ENCODE measurements at places on chromosomes 16 and 17.

DNA sequence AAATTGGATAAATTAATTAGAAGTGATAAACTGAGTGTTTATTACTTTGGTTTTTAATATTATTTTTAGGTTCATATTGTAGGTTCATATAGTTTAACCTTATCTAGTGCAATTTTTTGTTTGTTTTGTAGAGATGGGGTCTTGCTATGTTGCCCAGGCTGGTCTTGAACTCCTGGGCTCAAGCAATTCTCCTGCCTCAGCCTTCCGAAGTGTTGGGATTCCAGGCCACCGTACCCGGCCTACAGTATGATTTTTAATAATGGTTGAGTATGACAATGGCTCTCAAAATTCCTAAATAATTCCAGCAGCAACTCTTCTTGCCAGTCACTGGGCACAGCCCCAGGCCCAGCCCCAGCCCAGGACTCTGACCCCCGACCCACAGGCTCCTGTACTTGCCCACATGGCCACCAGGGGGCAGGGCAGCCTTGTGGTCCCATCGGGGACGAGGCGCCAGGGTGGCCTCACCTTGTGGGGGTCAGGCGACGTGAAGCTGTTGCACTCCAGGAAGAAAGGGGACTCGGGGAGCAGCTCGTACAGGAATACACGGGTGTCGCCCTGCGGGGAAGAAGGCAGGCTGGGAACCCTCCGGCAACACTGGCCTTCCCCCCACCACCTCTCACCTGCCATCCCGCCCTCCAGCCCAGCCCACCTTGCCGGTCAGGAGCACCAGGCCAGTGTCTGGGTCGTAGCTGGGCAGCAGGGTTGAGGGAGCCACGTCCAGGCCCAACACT lies 7.9 kb upstream of the PAM16 start:
- DNase-seq = no peak

- no peak for DNase-seq
These were observed 11.7 kb downstream of the RHBDL3 start for GRCh38 chr17:32277284-32277683.

- DNase-seq = no peak
These were observed 30.5 kb downstream of the PIK3R6 start for GRCh38 chr17:8836821-8837562.

- DNase-seq = no peak
These were observed 5.9 kb upstream of the UTP6 start for GRCh38 chr17:31907342-31907962.

GRCh38 chr17:77107506-77108433 lies 33.0 kb upstream of the SEC14L1 start:
- no peak for DNase-seq

DNA sequence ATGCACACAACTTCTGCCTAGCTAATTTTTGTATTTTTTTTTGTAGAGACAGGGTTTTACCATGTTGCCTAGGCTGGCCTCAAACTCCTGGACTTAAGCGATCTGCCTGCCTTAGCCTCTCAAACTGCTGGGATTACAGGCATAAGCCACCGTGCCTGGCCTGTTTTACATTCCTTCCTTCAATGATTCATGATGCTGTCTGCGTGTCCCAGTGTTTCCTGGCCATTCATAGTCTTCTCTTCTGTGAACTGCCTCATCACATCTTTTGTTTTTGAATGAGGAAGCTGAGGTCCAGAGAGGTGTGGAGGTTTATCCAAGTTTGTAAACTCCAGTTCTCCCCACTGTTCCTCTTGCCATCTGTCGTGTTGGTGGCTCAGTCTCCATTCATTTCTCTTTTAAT lies 64.5 kb upstream of the MED9 start:
- DNase-seq = no peak

- no peak for DNase-seq
These were observed 9.0 kb downstream of the NOG start for GRCh38 chr17:56602292-56603130.

- DNase-seq = no peak
These were observed 142.3 kb downstream of the PMP22 start for GRCh38 chr17:15122857-15123256.

DNA sequence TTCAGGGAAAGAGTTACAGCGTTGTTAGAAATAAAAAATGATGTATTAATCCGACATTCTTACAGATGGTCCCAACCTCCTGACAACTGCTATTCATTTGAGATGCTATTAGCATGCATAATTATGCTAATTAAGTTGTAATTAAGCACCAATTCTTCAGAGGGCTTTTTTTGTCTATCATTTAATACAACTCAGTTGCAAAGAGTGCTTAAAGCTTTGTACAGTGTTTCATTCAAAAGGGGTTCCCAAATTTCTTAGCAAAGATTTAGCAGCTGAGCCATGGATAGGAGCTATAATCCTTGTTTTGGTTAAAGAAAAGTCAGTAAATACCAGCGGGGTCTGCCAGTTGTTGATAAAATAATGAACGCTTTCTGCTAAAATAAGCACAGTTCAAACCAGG lies 150.7 kb upstream of the DYNLRB2 start:
- no peak for DNase-seq

DNA sequence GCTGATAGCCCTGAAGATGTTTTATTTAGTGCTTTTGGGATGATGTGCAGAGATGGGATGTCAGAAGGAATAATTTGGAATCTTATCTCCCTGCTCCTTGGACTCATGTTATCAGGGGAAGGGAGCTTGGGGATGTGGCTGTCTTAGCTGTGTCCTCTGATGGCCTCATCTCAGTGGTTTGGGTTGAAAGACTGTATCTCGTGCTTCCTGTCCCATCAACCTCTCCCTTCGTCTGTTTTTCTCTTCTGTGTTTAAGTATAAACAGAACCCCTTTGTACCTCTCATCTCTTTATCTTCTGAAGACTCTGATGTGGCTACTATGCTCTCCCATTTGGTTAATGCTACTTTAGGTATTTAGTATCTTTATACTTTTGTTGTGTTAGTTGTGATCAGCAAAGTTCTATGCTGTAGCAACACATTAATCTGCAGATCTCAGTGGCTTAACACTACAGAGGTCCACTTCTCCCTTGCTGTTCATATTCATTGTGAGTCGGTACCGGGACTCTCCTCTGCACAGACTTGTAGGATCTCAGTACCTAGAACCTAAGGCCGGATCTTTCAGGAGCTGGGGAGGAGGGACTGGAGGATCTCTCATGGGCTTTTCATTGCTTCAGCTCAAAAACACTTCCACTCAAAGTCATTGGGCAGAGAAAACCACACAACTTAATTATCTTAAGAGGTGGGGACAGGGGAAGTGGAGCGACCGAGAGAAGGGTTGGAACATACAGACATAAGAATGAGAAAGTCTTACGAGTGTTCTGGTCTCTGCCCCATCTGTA lies 28.8 kb downstream of the PRKCA start:
- DNase-seq = no peak

- DNase-seq = no peak
These were observed 84.1 kb downstream of the TBC1D16 start for GRCh38 chr17:79951361-79952264.

GRCh38 chr17:51322390-51323029 lies 62.2 kb downstream of the UTP18 start:
- DNase-seq = no peak

DNA sequence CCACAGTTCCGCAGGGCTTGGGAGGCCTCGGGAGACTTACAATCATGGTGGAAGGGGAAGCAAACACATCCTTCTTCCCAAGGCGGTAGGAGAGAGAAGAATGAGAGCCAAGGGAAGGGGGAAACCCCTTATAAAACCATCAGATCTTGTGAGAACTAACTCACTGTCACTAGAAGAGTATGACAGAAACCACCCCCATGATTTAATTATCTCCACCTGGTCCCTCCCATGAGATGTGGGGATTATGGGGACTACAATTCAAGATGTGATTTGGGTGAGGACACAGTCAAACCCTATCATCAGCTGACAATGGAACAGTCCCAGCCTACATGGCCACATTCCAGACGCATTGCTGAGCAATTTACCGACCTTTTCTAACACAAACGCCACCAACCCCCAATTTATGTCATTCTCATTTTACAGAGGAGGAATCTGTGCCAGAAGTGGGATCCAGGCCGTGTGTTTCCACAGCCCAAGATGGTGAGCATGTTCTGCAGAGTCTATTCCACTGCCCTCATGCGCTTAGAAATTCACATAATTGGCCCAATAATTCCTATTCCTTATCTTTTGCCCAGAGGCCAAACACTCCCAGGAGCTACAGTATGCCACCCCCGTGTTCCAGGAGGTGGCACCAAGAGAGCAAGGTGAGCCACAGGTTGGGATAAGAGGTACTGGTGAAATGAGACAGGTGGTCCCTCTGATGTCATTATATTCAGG lies 17.3 kb downstream of the MILR1 start:
- DNase-seq = no peak

GRCh38 chr17:50240851-50241250 lies 33.4 kb upstream of the TMEM92 start:
- no peak for DNase-seq

GRCh38 chr17:72402727-72403210 lies 281.9 kb downstream of the SOX9 start:
- DNase-seq = no peak

GRCh38 chr17:39782481-39782880 lies 44.7 kb downstream of the GRB7 start:
- DNase-seq = no peak

- peak; percentile 17 for DNase-seq
These were observed 53.0 kb downstream of the SF3B3 start for GRCh38 chr16:70576431-70577255.

DNA sequence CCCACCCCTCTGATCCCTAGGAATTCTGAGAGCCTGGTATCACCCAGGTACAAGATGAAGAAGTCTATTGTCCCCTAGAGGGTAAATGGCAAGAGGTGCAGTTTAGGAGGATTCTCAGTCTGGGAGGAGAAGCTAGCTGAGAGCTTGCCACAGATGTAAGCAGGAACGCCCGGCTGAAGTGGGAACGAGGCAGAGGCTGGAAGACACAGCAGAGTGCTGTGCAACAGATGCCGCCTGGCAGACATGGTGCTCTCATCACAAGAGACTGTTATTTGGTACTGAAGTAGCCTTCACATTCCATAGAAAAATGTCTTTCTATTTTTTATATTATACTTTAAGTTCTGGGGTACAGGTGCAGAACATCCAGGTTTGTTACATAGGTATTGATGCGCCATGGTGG lies 20.3 kb upstream of the KRT20 start:
- no peak for DNase-seq

- DNase-seq = no peak
These were observed 19.9 kb downstream of the CIAPIN1 start for GRCh38 chr16:57427307-57427706.

DNA sequence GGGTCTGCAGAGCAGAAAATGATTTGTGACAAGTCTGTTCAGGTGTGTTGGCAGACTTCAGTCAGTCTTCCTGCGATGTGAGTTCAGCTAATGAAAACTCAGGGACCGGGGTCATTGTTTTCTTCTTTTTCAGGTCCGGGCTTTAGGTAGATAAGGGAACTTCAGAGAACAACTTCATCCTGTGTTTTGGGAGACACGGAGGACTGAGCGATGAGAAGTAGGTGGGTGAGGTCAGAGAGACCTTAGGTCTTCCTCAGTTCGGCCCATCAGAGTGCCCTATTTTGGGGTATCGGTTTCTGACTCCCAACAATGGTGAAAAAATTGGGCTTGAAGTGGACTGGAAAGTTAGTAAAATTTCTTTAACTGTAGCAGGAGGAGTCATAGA lies 88.9 kb upstream of the ATF7IP2 start:
- DNase-seq = no peak

DNA sequence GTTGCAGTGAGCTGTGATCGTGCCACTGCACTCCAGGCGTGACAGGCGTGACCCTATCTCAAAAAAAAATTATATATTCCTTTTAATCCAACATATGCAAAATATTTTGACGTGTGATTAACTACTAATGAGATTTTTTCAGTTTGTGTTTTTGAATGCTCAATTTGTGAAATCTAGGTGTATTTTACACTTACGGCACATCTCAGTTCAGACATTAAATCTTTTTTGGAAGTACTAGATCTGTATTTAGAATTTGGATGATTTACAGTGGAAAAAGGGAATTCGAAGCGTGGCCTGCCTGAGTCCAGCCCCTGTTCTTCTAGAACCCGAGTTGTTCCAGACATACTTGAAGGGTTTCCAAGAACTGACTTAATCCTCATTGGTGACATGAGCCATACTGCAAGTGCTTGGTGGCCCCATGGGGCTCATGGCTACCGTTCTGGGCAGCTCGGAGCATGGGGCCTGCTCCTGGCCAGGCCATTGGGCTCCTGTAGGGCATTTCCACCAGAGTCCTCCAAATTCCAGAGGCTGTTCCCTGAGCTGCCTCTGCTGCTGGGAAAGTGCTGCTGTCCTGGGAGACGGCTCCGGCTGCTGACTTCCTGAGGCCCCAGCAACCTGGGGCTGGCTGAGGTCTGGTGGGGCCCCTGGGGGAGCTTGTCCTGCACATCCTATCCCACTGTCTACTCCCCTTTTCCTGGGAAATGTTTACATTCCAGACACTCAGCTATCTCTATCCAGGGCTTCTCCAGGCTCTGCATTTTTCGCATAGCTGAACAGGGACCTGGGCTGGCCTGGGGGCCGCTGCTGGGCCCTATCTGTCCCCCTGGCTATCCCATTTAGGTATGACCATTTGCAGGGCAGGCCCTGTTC lies 27.2 kb downstream of the LLGL2 start:
- DNase-seq = no peak

GRCh38 chr17:27624539-27624938 lies 6.4 kb upstream of the LGALS9 start:
- DNase-seq = no peak

All from Caki2 (cell line).